SHP77 treated with DMSO at 0.1 percent for 48 hours (cell line): ENCODE measurements at places on chromosomes 2 and 18.
A peak's percentile ranks its signal among the peaks of the same experiment; 100 is the strongest.

DNA sequence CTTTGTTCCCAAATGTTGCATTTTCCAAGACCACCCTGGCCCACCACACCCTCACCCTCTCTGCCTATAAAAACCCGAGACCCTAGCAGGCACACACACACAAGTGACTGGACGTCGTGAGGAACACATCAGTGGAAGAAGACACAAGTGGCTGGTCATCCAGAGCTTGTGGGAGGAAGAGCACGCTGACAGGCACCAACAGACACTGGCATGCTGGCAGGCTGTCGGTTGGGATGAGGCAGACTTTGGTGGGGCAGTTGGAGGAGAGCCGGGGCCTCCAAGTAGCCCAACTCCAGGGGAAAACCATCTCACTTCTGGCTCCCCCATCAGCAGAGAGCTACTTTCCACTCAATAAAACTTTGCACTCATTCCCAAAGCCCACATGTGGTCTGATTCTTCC, 225.5 kb upstream of the ZEB2 start:
- DNase-seq: no peak

GRCh38 chr18:10182009-10182624, 268.3 kb downstream of the VAPA start:
- DNase-seq: no peak

GRCh38 chr18:80170395-80171053, 61.5 kb downstream of the ADNP2 start:
- DNase-seq: no peak

GRCh38 chr2:98025481-98026037, 29.8 kb upstream of the TMEM131 start:
- no peak for DNase-seq

- no peak for DNase-seq
Measured at GRCh38 chr2:238706673-238707072, 141.2 kb upstream of the TWIST2 start.

DNA sequence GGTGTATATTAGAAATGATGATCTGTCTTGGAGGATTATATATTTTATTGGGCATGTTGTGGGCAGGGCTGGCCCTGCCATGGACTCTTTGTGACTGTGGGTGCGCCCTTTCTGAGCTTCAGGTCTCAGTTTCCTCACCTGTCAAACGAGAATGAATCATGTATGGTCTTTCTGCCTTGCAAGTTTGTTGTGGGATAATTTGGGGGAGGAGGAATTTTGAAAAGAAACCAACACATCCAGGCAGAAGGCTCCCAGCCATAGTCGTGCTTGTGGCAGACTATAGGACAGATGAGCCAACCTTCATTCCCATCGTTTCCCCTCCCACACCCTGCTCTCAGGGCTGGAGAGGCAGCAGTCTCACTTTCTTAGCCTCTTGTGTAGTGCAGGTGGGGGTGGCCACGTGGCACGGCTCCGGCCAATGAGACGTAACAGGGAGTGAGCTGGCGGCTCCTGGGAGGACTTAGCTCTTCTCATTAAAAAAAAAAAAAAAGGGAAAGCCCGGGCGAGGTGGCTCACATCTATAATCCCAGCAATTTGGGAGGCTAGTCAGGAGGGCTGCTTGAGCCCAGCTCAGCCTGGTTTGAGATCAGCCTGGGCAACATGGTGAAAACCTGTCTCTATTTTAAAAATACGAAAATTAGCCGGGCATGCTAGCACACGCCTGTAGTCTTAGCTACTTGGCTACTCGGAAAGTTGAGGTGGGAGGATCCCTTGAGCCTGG, 63.1 kb downstream of the RHOB start:
- DNase-seq: peak; percentile 51

DNA sequence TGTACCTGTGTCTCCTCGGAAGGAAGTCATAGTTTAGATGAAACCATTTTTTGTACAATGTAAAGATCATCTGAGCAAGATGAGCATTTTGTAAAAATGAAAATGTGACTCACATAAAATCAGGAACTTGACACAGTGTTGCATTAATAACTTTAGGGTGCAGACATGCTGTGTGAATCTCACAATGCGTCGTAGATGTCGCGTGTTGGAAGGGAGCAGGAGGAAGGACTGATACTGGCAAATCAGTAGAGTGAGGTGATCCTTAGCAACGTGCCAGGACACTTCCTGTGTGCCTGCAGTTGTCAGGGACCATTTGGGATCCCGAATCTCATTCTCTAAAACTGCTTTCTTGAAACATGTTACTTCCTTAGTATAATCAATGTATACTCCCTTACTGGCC, 103.1 kb downstream of the SH3BP4 start:
- no peak for DNase-seq

GRCh38 chr2:96792772-96793749, 23.0 kb upstream of the CNNM3 start:
- DNase-seq: no peak

- DNase-seq: no peak
Measured at GRCh38 chr18:2920027-2920426, 73.2 kb downstream of the EMILIN2 start.

DNA sequence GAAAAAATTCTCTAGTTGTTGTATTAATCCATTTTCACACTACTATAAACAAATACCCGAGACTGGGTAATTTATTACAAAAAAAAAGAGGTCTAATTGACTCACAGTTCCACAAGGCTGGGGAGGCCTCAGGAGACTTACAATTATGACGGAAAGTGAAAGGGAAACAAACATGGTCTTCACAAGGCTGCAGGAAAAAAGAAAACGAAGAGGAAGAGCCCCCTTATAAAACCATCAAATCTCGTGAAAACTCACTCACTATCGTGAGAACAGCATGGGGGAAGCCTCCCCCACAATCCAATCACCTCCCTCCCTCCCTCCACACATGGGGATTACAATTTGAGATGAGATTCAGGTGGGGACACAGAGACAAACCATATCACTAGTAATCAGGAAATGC, 61.7 kb upstream of the SPTBN1 start:
- no peak for DNase-seq

DNA sequence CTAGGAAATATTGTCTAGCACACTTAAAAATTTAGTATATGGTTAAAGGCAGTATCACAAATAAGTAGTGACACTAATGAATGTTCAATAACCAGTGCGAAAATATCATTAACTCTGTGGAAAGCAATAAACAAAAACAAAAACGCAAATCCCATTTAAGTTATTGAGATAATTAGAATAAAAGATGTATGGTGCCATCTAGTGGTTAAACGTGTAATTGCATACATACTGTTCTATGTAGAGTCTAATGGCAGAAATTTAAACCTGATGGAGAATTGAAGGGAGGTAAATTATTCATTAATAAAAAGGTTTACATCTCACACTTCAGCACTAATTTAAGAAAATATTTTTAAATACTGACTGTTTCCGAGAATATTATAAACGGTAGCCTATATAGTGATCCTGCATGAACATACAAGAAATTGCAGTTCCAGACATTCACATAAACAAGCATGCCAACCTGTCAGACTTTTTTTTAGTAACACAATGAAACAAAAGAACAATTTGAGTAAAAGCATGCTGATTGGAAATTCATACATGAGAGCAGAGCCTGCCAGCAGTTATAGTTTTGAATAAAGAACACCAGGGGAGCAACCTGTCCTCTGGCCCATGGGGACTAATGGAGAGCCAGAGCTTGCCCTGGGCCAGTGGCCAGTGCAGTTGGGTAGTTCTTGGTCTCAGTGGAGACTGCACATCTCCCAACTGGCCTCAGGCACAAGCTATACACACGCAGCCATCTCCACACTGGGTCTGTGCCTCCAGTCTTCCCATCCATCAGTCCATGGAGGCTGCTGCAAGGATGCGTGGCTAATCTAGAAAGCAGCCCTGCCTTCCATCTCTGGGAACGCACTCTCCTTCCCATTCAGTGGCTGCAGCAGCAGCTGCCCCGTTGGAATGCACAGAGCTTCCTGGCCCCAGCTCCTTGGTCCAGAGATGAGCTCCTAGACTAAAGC, 28.0 kb downstream of the GCG start:
- peak; percentile 26 for DNase-seq

GRCh38 chr2:200110381-200110780, 155.0 kb downstream of the MAIP1 start:
- no peak for DNase-seq

DNA sequence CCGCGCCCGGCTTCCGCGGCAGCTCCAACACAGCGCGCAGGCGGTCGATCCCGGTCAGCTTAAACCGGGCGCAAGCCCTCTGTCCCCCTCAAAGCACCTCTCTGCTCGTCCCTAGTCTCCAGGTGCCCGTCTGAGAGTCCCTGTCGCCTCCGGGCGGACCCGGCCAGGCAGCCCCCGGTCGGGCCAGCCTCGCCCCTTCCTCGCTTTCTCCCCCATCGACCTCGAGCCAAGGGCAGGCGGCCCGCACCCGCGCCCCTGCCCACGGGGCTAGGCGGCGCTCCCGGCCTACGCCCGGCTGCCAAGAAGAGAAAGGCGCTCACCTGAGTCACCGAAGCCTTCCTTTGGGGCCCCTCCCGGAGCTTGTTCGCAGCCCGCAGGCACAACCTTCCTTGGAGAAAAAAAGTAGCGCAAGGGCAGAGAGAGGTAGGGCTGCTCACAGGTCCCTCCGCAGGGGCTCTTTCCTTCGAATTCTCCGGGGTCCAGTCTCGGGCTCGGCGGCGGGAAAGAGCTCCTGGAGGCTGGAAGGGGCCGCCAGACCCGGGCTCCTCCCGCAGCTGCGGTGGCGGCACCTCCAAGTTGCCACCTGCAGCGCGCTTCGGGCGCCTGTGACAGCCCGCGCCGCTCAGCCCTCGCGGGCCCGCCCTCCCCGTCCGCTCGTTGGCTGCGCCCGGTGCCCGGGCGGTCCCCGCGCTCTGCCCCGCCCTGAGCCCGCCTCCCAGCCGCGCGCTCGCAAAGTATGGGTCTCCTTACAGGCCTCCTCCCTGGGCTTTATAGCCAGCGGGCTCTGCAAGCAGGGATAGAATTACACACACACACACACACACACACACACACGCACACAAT, 86.5 kb upstream of the EPB41L3 start:
- DNase-seq: no peak

DNA sequence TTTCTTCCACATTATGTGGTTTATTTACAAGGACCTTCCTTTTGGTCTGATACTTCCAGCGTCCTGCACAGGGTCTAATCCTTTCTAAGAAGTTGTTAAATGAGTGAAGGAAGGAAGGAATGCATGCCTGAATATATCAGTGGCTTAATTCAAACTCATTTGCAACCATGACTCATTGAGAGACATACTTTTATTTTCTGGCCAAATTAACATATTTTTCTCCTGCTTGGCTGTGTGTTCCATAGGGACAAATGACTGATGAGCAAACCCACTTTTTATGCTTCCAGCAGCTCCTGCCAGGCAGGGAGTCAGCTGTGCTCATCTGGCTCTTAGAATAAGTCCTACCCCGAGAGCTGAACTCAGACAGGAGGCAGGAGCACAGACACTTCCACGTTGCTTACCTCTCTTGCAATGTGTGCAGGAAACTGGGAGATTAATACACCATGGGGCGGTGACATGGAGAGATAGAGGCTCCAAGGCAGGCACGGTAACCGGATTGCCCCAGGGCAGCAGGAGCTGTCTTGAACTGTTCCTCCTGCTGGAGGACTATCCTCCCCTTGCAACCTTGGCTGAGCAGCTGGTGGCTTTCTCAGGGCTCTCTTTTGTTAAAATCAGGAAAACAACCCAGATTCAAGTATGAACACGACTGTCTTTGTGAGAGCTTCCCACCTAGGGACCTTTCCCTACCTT, 667.5 kb upstream of the HS6ST1 start:
- no peak for DNase-seq

- DNase-seq: no peak
Measured at GRCh38 chr2:231602859-231603467, 10.3 kb downstream of the TEX44 start.

DNA sequence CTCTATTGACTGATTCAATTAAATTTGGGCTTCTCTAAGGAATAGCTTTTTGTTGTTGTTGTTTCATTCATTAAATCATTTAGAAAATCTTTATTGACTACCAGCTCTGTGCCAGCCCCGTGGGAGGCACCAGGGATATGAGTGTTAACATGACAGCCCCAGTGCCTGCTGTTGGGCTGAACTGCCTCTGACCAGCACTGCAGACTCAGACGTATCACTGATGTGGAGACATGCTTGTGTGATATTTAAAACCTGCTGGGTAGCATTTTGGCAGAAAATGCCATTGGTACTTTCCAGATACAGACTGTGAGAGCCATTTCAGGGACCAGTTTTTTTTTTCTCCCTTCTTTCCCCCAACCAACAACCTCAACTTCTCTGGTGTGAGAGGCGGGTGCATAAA, 38.6 kb upstream of the KCNF1 start:
- DNase-seq: no peak

DNA sequence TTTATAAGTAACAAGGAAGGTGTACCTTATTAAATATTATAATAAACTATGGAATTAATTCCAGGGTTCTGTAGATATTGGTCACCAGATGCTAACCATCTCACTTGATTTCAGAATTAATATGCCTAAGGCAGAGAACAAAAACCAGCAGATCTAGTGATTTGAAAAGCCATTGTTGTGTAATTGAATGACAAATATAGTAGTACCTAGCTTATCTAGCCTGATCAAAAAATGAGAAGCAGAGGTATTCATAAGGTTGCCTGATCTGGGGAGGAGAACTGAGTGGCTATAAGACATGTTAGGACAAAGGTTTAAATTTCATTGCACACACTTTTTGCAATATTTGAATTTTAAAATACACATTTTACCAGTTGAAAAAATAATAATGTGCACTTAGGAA, 132.0 kb upstream of the UBE2E3 start:
- no peak for DNase-seq

- no peak for DNase-seq
Measured at GRCh38 chr2:66824926-66825325, 390.0 kb downstream of the MEIS1 start.

- DNase-seq: no peak
Measured at GRCh38 chr18:57518533-57518932, 68.0 kb downstream of the FECH start.

DNA sequence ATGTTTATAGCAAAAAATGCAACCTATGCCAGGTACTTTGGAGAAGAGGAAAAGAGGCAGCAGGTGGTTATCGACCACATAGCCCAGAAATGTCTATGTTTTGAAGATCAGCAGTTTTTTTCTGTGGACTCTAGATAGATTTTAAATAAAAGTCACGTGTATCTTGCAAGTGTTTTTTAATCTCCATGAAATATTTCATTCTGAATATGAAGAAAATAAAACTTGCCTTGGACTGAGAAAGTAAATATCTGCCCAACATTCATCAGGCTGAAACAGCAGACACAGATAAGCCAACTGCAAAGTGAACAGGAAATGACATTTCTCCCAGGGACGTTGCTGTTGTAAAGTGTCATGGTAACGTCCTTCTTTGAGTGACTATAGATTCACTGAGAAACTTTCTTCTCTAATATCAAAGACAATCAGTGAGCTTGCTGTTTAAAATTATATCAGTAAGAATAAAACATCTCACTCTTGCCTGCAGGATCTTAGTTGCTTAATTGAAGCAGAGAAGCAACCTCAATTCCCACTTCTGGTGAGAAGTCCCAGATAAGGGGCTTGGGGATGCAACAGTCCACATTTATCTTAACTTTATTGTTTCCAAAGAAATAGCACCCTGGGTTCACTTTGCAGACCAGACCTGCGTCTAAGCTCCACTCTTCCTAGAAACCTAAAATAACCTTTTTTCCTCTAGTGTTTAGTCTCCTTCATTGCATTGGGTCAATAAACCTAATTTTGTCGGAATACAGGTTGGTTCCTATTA, 6.3 kb downstream of the MYOM1 start:
- no peak for DNase-seq
